ENCODE measurements at places on chromosomes 16 and 17.
A peak's percentile ranks its signal among the peaks of the same experiment; 100 is the strongest.

GRCh38 chr17:4913994-4914393 is 11.1 kb upstream of the CHRNE start:
- no peak for DNase-seq

GRCh38 chr16:12903407-12904328 is 2.3 kb downstream of the SHISA9 start:
- no peak for DNase-seq

DNA sequence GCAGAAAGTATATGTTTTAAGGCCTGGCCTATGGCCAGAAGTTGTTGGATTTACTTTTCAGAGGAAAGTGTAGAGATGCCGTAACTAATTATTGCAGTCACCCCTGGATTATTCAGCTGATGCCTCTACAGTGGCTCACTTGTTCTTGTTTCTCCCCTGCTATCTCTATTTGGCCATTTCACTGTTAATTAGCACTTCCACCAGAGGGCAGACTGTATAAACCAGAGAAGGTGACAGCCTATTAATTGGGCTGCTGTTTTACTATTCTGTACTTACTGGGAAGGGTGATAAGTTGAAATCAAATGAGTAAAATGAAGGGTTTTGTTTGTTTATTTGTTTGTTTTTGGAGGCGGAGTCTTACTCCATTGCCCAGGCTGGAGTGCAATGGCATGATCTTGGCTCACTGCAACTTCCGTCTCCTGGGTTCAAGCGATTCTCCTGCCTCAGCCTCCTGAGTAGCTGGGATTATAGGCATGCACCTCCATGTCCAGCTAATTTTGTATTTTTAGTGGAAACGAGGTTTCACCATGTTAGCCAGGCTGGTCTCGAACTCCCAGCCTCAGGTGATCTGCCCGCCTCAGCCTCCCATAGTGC is 66.0 kb downstream of the CDK12 start:
- DNase-seq: peak; percentile 13

DNA sequence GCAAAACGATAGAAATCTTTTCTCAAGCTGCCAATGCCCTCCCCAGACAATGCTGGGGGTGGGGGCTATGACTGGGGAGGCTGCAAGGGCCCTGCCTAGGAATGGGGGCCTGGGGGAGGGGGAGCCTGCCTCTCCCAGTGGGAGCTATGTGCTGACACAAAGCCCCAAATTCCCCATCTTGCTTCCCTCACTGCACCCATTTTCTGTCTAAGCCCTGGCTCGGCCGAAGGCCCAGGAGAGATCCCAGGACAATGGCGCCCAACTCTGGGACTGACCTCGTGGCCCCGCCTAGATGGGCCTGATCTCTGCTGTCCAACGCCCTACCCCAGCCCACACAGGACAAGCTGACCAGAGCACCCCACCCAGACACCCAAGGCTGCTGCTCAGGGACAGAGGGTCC is 11.1 kb upstream of the KCNJ12 start:
- DNase-seq: no peak

DNA sequence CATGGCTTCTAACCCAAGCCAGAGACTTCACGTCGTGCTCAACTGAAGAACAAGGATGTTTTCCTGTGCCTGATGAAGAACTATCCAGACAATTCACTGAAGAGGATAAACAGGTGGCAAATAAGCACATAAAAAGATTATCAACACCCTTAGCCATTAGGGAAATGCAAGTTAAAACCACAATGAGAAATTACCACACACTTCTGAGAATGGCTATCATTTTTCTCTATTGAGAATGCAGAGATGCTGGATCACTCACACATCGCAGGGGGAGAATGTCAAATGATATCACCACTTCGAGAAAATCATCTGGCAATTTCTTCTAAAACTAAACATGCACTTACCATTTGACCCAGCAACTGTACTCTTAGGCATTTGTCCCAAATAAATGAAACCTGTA is 162.8 kb downstream of the IRX3 start:
- DNase-seq: no peak

DNA sequence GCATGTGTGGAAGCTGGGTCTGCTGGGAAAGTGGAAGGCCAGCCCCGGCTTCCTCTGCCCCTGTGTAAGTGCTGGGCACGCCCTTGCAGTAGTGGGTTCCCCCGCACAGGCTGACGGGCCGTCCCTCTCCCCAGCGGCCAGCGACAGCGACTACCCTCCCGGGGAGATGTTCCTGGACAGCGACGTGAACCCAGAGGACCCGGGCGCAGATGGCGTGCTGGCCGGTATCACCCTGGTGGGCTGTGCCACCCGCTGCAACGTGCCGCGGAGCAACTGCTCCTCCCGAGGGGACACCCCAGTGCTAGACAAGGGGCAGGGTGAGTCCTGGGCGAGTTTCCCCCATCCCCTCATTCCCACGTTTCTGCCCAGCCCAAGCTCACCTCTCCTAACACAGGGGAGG is 5.5 kb downstream of the NME3 start:
- DNase-seq: no peak

DNA sequence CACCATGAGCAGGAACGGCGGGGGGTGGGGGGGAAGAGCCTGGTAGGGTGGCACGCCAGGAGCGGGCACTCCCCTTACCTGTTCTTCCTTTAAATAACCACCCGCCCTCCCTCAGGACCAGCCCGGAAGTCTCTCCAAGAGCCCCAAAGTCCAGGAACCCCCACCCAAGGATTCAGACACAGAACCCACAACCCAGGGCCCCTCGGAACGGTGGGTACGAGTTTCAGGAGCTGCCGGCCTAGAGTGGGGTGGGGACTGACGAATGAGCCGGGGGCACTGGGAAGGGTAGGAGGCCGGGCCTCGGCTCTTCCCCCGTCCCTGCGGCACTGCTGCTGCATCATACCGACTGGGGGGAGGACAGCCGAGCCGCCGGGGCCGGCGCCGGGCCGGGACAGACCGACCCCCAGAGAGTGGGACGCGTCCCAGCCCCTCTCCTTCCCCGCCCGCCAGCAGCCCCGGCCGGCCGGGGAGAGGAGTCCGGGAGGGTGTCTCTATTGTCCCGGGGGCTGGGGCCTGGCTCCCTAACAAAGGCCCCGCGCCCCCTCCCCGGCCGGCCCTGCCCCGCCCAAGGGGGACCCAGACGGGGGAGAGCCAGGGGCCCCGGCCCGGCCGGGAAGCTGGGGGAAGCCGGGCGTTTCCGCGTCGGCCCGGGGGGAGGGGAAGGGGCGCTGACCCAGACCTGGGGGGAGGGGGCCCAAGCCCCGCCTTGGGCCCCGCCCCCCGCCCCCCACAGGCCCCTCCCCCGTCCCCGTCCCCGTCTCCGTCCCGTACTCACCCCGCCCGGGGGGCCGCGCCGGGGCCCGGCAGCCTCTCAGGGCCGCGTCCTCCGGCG is 747 bp downstream of the ATXN7L3 start:
- DNase-seq: peak; percentile 66

- no peak for DNase-seq
Observed at GRCh38 chr17:19996502-19996901, 12.7 kb upstream of the SPECC1 start.

GRCh38 chr17:20121359-20122253 is 112.4 kb downstream of the SPECC1 start:
- peak; percentile 66 for DNase-seq

DNA sequence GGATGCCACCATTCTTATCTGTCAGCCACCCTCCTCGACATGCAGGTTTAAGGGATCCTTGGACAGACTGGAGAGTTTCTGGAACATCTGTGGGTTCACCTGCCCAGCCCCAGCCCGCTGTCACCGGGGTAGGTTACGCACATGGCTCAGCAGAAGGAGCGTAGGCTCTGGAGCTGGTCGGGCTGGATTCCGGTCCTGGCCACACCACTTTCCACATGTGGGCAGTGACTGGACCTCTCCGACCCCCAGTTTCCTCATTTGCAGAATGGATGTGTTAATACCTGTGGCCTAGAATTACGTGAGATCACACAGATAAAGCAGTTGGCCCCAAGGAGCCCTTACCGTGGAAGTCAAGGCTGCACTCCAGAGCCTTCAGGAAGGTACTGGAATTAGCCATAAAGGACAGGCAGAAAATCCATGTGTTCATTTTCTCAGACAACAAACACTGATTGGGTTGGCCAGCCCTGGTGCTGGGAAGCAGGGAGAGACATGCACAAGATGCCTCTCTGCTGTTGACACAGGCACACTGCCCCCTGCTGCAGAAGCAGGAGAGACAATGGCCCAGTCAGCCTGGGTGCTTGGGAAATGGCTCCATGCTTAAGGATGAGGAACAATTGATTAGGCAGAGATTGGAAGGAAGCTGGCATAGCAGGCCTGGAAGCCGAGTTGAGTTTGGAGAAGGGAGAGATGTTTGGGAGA is 58.8 kb downstream of the SF3B3 start:
- DNase-seq: no peak

DNA sequence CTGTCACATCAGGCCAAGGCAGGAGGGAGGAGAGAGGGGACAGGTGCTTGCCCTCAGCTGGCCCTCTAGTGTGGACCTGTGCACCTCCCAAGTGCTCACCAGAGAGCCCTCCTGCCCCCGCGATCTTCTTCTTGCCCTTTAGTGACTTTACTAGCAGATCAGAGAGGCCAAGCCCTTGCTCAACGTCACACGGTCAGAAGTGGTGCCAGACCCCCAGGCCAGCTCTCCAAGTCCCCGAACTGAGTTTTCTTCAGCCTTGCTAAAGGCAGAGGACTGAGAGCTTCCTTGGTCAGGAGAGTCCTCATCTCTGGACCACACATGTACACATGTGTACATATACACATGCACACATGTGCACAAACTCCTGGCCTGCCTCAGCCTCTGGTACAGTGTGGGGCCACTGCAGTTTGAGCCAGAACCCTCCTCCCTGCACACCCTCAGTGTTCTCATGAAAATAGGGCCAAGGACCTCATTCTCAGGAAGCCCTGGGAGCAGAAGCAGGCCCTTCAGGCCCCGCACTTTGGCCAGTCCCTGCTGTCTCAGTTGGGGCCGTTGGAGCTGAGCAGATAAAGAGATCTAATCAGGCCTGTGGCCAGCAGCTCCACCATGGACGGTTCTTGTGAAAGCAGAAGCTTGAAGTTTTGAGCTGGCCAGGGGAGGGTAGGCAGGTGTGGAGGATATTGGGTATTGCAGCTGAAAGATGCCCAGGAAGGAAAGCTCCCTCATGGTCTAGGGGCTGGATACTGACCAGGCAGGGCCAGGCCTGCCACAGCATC is 7.4 kb upstream of the EPX start:
- no peak for DNase-seq

- DNase-seq: no peak
Observed at GRCh38 chr17:40547785-40548478, 17.3 kb downstream of the CCR7 start.

DNA sequence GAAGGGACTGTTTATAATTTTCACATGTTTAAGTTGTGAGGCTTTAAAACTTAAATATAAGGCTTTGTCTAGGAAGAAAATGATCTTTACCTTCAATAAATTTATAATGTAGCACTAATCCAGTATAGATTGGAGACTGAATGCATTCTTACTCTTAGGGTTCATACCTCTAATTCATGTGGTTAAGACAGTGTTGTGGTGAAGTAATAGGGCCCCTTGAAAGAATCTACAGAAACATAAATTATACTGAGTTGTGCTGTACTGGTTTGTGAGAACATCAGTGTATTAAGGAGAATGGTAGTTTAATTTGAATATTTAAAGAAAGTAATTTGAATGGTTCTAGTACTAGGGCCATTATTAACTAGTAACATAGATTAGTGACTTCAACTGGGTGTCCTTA is 13.7 kb downstream of the HAPSTR1 start:
- no peak for DNase-seq

GRCh38 chr16:16158741-16159374 is 64.4 kb downstream of the ABCC6 start:
- no peak for DNase-seq

- no peak for DNase-seq
Observed at GRCh38 chr16:66444049-66444481, 17.0 kb downstream of the BEAN1 start.

DNA sequence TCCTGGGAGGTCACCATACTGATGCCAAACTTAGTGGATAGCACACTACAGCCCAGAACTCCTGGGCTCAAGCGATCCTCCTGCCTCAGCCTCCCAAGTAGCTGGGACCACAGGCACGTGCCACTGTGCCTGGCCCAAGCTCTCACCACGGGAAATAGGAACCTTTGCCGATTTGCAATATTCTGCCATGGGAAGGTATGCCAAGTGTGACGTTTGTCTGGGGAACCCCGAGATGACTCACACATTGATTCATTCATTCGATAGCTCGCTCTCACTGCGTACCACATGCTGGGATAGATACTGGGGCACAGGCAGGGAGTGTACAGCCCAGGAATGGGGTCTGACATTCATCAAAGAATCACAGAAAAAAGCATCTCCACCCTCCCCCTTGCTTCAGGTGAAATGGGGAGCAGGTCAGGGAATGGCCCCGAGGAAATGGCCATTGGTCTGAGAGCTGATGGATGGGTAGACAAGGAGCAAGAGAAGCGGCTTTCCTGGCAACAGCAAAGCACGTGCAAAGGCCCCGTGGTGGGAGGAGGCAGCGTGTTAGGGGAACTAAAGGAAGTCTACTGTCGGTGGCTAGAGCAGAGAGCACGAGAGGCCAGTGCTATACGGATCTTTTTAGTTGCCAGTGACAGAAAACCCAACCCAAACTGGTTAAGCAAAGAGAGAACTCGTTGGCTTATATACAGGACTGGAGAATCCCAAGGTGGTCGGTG is 44.1 kb downstream of the DNAH17 start:
- DNase-seq: no peak

- DNase-seq: no peak
Observed at GRCh38 chr17:76331083-76331482, 22.6 kb downstream of the PRPSAP1 start.

GRCh38 chr17:8522577-8522976 is 86.9 kb downstream of the NDEL1 start:
- no peak for DNase-seq

- DNase-seq: no peak
Observed at GRCh38 chr17:39949028-39949427, 13.8 kb upstream of the GSDMA start.

GRCh38 chr16:65098916-65099315 is 22.9 kb downstream of the CDH11 start:
- no peak for DNase-seq

GRCh38 chr16:27847030-27847550 is 216.4 kb downstream of the GSG1L start:
- no peak for DNase-seq

DNA sequence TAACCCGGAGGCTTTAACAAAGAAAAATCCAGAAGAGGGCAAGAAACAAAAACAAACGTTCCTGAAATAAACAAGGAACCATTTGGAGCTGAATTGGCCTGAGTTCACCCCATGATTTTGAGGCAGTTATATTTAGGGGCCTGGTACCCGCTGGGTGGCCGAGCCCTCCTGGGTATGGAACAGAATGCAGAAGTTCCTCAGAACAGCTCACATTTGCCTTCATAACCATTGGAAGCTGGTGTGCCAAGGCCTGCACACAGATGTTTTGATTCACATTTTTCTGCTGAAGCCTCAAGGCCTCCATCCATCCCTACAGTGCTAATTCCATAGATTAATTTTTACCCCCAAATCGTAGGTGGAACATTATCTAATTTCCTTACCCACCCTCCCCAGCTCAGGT is 3.3 kb upstream of the ZFHX3 start:
- no peak for DNase-seq

- no peak for DNase-seq
Observed at GRCh38 chr16:83098536-83098935, 471.8 kb downstream of the CDH13 start.

GRCh38 chr17:48211011-48211410 is 103.4 kb downstream of the SNX11 start:
- DNase-seq: no peak

- no peak for DNase-seq
Observed at GRCh38 chr17:9982159-9982558, 77.1 kb upstream of the RCVRN start.

GRCh38 chr16:49744244-49745220 is 111.4 kb downstream of the ZNF423 start:
- no peak for DNase-seq

- no peak for DNase-seq
Observed at GRCh38 chr17:76702076-76702475, 8.7 kb downstream of the MXRA7 start.

Data from CD4-positive, alpha-beta T cell treated with Interleukin-21 for 1 hour (primary cell).